Central memory CD4-positive, alpha-beta T cell (primary cell): ENCODE measurements at places on chromosomes 12 and 14.

DNA sequence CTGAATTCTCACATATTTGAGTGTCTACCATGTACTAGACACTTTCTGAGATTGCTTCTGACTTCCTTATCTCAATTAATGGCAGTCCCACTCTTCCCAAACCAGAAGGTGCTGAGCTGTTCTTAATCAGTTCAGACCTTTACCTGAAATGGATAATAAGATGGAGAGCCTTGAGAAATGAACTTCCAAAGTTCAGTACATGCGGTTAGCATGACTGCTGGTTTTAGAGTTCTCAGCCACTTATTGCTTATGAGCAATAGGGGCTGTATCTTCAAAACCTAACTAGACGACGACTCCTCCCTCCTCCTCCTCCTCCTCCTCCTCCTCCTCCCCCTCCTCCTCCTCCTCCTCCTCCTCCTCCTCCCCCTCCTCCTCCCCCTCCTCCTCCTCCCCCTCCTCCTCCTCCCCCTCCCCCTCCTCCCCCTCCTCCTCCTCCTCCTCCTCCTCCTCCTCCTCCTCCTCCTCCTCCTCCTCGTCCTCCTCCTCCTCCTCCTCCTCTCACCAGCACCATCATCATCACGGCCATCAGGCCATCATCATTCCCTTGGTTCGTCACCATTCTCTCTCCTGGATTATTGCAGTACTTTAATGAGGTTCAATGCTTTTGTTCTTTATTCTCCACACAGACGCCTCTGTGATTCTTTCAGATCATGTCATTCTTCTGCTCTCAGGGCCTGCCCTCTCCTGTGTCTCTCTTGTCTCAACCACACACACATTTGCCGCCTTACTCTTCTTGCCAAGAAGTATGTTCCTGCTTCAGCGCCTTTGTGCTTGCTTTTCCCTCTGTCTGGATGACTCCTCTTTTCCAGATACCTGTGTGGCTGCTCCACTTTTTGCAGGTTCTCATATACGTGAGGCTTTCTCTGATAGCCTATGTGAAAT lies 2.7 kb downstream of the PCNX1 start:
- DNase-seq, result no peak

- no peak for DNase-seq
These were observed 25.1 kb upstream of the WNK1 start for GRCh38 chr12:727321-727720.

DNA sequence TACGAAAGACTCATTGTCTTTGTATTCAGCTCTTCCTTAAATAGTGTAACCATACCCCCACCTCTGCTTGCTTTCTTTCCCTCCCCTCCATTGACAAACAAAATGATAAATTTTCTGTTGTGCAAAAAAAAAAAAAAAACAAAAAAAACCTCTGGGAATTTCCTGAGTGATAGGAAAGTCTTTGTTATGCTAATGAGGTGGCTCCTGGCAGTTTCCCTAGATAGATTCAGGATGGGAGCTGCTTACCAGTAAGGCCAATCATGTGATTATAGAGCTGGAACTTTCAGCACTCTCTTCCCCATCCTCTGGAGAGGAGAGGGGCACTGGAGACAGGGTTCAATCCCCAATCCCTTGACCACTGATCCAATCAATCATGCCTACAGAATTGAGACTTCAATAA lies 120.5 kb downstream of the NUAK1 start:
- DNase-seq, result no peak

DNA sequence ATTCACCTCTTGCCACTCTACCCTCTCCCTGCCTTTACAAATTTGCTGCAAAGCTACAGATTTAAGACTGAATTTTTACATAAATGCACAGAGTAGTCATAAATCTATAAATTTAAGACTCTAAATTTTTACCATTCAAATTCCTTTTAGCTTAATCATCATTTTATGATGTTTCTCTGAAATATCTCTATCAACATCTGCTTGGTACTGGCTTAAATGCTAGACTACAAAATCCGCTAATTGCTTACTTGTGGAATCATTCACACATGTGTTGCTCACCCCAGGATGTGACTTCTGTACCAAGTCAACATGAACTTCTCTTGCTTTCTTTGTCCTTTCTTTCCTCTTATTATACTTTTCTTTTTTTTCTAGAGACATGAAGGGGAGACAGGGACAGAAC lies 109.2 kb downstream of the GALC start:
- no peak for DNase-seq

DNA sequence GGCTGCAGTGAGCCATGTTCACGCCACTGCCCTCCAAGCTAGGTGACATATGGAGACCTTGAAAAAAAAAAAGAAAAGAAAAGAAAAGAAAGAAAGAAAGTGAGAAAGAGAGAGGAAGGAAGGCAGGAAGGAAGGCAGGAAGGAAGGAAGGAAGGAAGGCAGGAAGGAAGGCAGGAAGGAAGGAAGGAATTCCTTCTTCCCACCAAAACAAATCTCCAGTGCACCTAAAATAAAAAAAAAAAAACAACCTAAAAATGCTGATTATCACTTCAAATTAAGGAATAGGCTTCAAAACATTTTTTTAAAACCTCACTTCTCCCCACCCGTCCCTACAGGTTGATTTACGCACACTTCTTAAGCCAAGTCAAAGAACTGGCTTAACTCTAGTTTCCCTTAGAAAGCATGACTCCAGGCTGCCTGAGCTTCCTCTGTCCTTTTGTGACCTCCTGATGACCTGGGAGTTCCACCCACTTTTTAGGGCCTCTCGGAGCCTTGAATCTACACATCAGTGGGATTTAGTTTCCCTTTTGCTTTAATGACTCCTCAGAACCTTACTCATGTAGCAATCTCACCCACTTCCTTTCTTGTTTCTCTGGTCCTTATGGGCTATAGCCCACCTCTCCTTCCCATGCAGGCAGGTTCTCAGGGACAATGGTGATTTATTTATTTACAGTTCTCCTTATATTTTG lies 18.6 kb downstream of the DUSP6 start:
- no peak for DNase-seq
